Glomerular endothelial cell (primary cell): ENCODE measurements at places on chromosomes 16 and 17.

- DNase-seq: no peak
Measured at GRCh38 chr16:3214904-3215600, 19.9 kb downstream of the ZNF200 start.

DNA sequence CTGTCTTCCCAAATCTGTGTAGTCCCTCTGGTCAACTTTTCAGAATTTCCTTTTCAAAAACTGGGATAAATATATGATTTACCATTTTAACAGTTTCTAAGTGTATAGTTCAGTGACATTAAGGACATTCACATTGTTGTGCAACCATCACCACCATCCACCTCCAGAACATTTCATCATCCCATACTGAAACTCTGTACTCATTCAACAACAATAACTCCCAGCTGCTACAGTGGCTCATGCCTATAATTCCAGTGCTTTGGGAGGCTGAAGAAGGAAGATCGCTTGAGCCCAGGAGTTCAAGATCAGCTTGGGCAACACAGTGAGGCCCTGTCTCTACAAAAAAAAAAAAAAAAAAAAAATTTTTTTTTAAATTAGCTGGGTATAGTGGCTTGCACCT, 131.0 kb downstream of the AATF start:
- no peak for DNase-seq

GRCh38 chr16:77574867-77575624, 140.2 kb upstream of the ADAMTS18 start:
- no peak for DNase-seq

GRCh38 chr17:29847527-29848400, 82.3 kb downstream of the SSH2 start:
- DNase-seq: no peak

- no peak for DNase-seq
Measured at GRCh38 chr17:57257895-57258851, 1.9 kb downstream of the MSI2 start.

- no peak for DNase-seq
Measured at GRCh38 chr17:40961591-40961990, 5.2 kb downstream of the KRT39 start.

GRCh38 chr17:19370493-19370960, 7.8 kb upstream of the MAPK7 start:
- no peak for DNase-seq

DNA sequence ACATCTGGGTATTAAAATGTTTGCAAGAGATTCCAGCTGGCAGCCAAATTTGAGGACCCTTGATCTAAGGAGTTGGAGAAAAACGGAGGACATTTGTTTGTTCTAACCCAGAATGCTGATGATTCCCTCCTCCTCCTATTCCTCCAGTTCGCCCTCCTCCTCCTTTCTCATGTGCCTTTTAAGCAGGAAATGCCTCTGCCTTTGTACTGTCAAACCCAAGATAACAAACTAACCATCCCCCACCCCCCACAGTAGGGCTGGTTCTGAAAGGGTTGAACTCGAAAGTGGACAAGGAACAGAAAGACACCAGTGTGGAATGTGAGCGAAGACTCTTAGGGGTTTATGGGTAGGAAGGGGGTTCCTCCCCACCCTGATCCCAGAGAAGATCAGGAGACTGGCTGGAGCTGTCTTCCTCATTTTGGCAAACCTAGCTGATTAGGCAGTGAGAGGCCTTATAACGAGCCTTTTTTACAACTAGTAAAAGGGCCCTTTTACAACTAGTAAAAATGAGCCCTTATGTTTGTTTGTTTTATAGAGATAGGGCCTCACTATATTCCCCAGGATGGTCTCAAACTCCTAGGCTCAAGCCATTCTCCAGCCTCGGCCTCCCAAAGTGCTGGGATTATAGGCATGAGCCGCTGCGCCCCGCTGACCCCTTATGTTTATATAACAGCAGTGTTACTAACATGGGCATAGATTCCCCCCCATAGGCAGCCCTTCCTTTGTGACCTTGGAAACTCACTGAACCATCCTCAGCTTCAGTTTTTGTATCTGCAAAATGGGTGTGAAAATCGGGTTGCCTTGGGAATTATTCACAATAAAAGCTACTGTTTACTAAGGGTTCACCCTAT, 975 bp downstream of the CHD9 start:
- DNase-seq: no peak

- DNase-seq: no peak
Measured at GRCh38 chr17:4175921-4176807, 33.2 kb downstream of the CYB5D2 start.

GRCh38 chr17:19401321-19402010, 9.6 kb upstream of the RNF112 start:
- DNase-seq: no peak

GRCh38 chr16:56771558-56772279, 41.8 kb downstream of the NUP93 start:
- DNase-seq: no peak

DNA sequence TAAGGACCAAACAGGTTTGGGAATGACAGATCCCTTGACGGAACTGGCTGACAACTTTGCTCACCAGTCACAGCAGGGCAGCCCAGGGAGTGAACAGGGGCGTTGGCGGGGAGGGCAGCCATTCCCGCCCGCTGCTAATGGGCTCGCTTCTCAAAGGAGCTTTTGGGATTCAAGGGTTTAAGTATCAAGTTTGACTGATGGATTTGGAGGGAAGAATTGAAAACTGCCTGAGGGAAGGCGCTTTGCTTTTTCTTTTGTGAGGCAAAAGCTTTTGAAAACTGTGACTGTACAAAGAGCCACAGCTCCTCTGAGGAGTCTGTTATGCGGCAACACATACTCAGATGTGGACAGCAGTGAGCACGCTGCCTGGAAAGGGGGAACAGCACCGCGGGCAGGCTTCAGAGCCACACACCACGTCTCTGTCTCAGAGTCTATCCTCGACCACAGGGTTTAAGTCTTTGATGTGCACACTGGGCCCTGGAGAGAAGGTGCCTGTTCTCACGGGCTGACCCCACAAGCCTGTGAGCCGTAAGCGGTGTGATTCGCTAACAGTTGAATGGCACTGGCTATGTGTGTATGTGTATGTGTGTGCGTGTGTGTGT, 79.9 kb upstream of the HSBP1 start:
- DNase-seq: no peak

DNA sequence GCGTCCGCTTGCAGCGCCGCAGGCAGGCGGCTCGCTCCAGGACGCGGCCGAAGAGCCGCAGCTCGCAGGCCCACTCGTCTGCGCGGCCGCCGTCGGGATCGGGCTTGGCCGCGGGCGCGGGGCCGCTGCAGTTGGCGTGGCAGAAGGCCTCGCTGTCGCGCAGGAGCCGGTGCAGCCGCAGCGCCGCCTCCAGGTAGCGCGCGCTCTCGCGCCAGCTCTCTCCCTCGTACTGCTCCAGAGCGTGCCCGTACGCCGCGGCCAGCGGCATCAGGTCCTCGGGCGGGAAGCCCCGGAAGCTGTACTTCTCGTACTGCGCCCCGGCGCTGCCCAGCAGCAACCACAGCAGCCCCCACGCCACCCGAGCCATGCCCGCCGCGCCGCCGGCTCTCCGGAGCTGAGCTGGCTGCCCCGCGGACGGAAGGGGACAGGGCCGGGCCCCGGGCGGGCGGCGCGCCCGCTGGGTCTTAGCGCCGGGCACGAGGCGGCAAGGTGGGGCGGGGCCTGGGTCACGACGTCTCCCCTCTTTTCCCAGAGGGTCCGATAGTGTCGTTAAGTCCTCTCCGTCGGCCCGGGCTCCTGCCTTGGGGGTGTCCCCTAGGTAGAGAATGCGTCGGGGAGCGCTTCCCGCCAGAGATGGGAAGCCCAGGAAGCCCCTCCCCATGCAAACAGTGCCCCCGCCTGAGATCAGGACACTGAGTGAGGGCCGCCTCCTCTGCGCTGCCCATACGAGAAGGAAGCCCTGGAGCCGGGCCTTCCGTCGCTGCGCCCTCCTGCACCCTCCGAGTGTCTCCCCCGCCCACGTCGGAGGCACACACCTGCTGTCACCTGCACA, at the start of gene P3H4:
P3H4 (minus strand) TSS at position 401 of the 832 bp plus-strand sequence; CDS start at position 367, 34 bp downstream.
- no peak for DNase-seq

GRCh38 chr17:18225121-18225641, at the start of gene LLGL1:
Gene LLGL1 (plus strand): TSS chr17:18225635. CDS start chr17:18225683, 48 bp downstream.
- no peak for DNase-seq

GRCh38 chr17:2023692-2024571, 1.2 kb downstream of the RTN4RL1 start:
- DNase-seq: no peak

DNA sequence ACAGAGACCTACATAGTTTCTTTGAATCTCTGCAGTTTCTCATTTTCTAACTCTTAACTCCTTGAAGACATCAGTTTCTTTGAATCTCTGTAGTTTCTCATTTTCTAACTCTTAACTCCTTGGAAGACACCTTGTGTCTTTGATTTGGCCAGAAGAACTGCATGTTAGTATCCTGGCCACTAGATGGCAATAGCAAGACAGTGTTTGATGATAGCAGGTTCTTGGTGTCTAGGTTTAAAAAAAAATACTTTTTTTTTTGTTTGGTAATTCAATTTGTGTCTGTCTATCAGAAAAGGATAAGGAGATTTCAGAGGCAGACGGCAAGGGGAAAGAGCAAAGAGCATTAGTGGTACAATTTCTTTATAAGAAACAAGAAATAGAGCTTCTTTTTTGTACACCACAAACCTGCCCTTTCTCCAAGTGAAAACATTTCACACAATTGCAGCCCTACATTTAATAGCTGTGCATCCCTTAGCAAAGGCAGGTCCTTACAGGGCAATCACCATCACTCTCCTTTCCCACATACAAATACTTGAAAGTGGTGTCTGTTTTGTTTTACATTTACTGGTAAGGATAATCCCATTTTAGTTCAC, 1324.9 kb upstream of the CDH8 start:
- peak; percentile 20 for DNase-seq

- no peak for DNase-seq
Measured at GRCh38 chr17:81385320-81386111, 9.7 kb upstream of the BAHCC1 start.

- no peak for DNase-seq
Measured at GRCh38 chr16:69266334-69267063, 44.7 kb upstream of the VPS4A start.

DNA sequence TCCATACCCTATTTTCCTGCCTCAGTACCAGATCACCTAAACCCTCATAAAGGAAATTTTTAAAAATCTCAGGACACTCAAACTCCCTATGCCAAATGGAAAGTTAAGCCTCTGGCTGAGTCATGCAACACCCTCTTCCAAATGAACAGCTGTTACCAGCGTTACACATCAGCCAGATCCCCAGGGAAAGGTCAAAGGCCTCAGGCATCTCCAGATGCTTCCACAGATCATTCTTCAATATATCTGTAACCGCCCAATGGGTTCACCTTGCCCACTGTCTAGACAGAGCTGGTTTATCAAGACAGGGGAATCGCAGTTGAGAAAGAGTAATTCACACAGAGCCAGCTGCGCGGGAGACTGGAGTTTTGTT, 29.1 kb upstream of the SHCBP1 start:
- DNase-seq: no peak
